ENCODE measurements at places on chromosomes 6 and 20.

- DNase-seq: no peak
Measured at GRCh38 chr6:19880066-19880465, 42.9 kb downstream of the ID4 start.

DNA sequence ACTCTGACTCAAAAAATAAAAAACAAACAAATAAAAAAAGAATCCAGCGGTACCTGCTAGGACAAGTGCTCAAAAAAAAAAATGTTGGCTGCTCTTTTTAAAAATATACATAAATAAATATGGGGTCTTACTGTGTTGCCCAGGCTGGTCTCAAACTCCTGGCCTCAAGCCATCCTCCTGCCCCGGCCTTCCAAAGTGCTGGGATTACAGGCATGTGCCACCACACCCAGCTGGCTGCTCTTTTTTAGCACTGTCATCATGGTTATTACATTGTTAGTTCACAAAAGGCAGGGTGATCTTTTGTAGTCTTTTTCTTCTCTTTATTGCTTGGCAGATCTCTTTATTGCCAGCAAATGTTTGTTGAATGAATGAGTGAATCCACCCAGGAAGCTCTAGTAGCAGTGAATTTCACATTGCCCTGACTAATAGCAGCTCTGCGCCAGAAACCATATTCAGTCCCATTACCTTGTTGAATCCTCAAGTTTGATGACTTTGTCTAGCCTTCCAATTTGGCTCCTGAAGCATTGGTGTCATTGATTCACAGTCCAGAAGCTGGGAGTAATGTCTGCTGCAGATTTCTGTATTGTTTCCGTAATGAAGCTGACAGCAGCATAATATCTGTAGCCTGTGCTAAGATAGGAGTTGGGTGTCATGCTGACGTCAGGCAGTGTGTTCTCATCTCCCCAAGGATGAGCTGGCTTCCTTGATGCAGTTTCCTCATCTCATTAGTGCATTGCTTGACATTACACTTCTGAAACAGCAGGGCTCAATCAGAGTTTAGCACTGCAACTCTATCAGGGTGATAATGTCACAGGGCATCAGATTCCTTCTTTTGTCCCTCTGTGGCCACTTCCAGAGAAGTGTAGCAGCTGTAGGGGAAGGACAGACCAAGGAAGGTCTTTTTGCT, 84.9 kb upstream of the TGM3 start:
- peak; percentile 51 for DNase-seq

DNA sequence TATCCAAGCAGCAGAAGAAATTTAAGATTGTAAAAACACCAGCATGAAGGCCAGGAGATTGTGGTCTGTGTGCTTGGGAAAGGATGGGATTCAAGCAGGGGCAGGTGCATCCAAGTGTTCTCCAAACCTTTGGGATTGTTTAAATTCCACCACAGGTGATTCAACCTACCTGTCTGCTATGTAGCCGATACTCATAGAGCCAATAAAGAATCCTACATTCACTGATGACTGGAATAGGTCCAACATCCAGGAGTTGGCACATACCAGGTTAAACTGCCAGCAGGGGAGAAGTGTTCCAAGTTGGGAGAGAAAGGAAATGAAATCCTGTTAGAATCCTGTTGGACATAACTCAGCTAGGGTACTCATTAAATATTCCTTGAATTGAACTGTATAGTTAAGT, 2.2 kb downstream of the SLC22A2 start:
- no peak for DNase-seq

GRCh38 chr20:58103517-58103904, 124.9 kb downstream of the ANKRD60 start:
- DNase-seq: no peak

DNA sequence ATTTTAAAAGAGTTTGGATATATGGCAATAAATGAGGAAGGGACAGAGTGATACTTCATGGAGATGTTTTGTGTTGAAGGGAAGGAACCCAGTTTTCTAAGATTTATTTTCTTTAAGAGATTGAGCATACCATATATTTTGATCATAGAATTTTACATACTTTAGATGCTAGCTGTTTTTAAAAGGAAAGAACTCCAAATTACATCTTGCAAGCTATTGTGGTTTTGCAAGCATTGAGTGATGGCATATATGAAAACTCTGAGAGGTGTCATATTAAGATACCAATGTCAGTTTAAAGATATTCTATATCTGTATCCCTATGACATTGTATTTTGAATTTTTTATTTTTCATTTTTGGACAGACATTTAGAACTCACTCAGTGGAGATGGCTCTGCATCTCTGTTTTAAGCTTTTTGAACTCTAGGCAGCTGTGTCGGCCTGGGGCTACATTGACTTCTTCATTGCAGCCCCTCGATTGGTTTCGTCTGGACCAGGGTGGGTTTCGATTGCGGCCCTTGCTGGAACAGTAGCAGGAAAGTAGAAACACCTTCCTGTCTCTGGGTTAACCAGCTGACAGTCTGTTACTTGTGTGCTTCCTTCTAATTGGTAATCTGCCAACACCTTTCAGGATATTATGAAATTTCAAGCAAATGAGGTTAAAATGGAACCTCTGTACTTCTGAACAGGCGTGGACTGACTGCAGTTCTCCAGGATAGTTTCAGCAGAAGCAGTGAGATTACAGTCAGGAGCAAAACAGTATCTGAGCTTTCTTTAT, 14.0 kb downstream of the IGF2R start:
- DNase-seq: no peak

GRCh38 chr6:34897130-34897529, 8.1 kb downstream of the ANKS1A start:
- DNase-seq: no peak

- no peak for DNase-seq
Measured at GRCh38 chr20:19405958-19406357, 193.5 kb downstream of the SLC24A3 start.
